ENCODE measurements at places on chromosomes 5 and 9.

DNA sequence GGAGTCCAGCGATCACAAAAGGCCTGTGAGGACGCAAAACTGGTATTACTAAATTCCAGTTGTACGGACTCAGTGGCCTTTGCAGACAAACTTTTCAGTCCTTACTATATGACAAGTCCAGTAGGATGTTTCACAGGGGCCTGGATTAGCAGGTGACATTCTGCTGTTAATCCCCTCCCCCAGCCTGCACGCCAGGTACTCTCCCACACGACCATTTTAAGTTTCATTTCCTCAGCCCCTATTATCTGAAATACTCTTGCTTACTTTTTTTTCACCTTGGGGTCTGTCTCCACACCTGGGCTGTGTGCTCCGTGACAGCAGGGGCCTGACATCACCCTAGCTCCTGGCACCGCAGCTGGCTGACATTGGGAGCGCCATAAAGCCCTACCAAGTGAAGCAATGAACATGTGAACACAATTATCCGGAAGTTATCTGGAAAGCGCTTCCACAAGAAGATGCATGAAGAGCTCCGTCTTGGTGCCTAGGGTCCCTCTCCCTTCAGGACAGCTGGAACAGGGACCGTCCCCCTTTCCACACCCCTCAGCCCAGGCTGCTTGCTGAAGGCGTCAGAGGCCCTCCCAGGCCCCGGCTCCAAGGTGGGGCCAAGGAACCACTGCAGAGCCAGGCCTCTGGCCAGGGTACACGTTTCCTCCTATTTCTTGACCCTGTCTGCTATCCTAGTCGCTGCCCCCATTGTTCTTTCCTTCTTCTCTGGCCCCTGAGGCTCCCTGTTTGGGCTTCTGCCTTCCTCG, 39.7 kb upstream of the ZNF622 start:
- no peak for DNase-seq

DNA sequence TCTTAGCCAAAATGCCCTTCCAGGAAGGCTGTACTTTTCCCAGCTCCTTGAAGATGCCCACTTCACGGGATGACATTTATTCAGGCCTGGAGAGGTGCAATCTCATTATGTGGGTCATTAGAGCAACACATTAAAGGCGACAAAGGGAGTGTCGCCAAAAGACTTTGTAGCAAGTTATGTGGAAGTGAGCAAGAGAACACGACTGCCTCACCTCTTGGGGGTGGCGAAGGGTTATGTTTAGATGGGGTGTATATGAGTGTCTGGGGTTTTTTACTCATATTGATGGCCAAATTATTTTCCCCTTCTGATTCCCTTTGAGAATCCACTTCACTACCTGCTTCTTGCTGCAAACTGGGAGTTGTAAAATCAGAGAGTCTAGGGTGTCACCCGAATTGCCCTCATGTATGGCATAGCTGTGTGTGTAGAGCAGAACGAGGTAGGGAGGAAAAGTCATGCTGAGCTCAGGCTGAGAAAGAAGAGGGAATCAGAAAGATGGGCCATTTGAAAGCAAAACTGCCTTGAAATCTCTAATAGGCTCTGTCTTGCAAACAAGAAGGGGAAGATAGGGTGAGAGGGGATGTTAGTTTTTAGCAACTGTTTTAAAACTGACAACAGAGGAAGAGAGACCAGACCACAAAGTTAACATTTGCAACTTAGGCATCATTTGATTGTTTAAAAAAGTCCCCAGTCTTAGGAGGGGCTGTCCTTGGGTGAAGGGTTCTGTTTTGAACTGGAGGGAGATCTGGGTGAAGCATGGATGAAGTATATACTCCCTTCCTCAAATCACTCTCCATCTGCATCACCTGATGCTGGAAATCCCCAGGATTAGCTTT, 97.1 kb upstream of the IL12B start:
- no peak for DNase-seq

- DNase-seq: peak; percentile 78
These were observed 60.7 kb downstream of the MAT2B start for GRCh38 chr5:163565931-163566608.

DNA sequence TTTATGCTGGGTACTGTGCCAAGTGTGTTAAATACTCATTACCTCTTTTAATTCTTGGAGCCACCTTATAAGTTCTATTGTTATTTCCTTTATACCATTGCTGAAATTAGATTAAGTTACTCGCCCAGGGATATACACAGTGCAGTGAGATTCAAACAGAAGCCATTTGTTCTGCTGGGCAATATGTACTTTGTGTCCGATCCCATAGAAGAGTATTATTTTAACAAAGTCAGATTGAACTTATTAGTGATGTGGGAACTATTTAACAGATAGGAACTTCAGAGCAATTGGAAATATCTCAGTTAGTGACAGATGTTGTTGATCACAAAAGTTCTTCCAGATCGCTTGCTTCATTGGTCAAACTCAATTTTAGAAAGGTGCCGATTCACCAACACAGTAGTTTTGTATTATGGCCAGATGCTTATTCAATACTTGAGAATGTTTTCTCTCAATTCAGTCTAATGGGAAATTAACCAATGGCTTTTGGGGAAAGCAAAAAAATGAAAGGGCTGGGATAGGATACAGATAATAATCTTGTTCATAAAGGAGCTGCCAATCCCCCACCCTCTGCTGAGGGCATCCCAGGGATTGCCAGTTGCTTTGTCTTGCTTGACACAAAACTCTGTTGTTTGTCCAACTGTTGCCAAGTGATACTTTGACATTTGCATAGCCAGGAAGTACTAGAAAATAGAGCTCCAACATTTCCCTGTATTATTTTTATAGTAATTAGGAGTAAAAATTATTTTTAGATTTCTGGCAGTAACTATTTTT, 94.8 kb upstream of the SEMA6A start:
- DNase-seq: peak; percentile 34

- DNase-seq: no peak
These were observed 74.6 kb downstream of the NUDT12 start for GRCh38 chr5:103487822-103488493.

DNA sequence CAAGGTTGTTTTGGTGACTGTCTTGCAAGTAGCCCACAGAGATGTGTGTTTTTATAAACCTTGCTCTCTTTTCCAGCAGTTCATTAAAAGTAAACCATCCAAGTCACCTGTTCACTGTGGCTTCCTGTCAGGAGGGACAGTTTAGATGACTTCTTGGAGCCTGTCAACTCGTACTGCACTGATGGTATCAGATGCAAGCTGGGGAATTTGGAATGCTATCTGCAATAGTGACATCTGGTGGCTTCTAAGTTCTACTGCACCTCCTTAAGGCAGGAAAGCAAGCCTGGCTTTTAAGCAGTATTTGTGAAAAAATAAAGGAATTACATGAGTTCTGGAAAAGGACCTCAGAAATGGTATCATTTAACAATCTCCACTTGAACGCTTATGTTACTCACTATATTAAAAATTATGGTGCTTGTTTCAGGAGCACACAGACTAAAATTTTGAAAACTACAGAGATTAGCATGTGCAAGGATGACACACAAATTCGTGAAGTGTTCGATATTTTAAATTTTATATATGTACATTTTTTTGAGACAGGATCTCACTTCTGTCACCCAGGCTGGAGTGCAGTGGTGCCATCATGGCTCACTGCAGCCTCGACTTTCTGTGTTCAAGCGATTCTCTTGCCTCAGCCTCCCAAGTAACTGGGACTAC, 164.0 kb downstream of the TTC39B start:
- no peak for DNase-seq

GRCh38 chr9:126532489-126532888, 81.2 kb upstream of the LMX1B start:
- DNase-seq: no peak

DNA sequence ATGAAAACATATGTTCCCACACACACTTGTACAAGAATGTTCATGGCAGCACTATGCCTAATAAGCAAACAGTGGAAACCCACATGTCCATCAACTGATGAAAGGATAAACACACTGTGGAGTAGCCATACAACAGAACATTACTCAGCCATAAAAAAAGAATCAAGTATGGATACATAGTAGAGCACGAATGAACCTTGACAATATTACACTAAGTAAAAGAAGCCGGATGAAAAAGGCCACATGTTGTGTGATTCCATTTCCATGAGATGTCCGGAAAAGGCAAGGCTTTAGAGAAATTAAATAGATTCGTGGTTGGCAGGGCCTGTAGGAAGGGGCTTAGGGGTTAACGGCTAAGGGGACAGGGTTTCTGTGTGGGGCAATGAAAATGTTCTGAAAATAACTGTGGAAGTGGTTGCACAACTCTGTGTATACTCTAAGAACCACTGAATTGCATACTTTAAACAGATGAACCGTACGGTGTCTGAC, 51.4 kb downstream of the COL23A1 start:
- no peak for DNase-seq

DNA sequence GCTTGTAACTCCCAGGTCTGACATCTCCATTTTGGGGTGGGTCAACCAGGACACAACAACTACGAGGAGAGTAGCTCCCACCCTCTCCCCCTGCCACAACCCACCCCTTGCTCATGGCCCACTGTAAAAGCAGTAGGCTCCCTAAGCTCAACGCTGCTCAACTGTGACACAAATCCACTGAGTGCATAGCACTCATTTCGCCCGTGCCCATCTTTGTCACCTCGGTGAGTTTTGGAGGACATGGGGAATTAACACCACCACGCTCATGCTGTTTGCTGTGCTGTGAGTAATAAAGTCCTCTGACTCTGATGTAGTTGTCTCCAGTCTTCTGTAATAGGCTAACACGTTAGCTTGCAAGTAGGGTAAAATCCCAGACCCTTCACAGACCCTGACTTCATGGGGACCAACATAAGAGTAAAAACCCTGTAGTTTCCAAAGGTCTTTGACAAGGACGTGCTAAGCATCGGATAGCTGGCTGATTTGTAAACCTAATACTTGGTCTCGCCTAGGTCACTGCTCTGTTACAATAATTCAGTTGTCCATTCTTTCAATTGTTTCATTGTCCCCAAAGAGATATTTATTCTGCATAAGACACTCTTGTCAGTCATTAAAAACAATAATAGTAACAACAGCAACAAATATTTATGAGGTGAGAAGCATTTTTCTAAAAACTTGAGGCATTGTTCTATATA, 7.7 kb downstream of the PLGRKT start:
- DNase-seq: no peak

DNA sequence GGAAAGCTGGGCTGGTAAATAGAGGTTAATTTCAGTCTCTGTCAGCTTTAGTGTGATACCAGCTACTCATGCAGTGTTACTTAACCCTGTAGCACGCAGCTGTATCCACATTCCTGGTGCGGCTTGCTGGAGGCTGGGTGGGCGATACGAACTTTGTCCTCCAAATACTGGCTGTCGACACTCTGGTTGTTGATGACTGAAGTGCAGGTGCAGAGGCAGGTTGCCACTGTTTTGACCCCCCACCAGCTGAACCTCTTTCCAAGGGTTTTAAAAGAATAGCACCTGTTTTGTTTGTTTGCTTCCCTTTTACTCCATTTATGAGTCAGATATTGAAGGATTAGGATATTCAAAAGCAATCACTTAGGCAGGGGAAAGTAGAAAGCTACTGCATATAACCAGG, 4.4 kb upstream of the RABGAP1 start:
- no peak for DNase-seq

DNA sequence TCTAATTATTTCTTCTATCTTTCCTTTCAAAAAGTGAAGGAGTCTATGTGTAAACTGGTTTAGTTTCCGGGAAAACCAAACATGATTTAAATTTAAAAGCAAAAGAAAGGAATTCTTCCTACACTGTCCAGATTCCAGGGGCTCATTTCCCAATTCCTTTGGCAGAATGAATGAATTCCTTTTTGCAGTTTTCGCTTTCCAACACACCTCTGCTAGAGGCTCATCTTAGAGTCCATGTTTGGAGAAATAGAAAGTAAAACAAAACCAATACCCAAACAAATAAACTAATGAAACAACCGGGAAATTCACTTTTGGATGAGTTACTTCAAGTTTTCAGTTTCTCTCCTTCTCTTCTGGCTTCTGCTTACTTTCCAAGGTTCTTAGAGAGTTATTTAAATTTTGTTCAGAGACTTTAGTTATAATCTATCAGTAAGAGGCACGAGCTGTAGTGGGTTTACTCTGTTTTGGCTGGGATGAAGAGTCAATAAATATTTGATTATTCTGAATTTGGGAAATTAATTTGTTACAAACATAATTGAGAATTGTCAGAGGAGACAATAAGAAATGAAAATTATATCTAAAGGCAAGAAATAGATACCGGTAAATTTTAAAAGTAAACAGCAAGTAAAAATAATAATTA, 365.0 kb upstream of the CDH9 start:
- no peak for DNase-seq
